Brain microvascular endothelial cell (primary cell): ENCODE measurements at places on chromosomes 5 and 9.

DNA sequence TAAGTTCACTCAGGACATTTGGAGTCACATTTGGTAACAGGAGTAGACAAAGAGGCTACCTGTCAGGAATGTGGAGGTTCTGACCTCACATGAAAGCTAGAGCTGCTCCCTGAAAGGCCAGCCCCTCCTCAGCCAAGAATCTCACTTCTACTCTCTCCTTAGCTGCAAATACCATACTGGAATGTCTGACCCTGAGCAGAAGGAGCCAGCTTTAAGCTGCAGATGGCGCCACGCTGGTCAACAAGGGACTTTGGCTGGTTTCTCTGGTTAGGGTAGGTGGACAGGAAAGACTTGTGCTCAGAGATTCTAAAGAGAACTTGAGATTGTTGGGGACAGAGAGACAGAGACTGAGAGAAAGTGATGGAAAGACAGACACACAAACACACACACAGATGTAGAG lies 21.9 kb downstream of the ASTN2 start:
- DNase-seq: no peak

GRCh38 chr9:83537331-83538171 lies 650 bp downstream of the FRMD3 start:
- DNase-seq: no peak

- no peak for DNase-seq
Observed at GRCh38 chr5:27275345-27275744, 237.0 kb upstream of the CDH9 start.

DNA sequence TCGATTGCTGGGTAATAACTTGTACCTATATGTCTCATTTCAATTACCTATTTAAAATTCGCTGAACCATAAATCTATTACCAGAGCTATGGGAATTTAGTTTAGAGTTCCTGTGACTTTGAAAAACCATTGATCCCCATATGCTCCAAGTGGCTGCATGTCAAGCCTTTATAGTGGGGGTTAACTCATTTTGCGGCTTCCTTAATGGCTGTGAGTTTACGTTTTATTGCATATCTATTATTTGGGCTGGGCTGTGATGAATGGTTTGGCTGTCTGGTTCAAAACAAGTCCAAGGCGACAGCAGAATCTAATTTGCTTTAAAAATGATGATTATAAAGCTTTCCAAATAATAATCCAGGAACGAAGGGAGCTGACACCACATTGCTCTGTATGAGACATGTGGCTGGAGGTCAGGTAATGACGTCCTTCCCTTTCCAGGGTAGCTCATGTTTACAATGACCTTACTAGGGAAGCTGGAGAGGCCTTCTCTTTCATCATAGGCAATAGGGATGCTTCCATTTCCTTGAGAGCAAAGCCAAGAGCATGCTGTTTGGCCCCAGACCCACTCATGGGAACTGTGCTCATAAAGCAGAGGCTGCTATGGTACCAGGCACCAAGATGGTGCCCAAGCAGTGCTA lies 258.3 kb downstream of the HSPA4 start:
- DNase-seq: no peak

GRCh38 chr5:69335341-69335935 lies 2.8 kb upstream of the CCDC125 start:
- no peak for DNase-seq

- no peak for DNase-seq
Observed at GRCh38 chr9:93813221-93814076, 141.7 kb downstream of the BARX1 start.

DNA sequence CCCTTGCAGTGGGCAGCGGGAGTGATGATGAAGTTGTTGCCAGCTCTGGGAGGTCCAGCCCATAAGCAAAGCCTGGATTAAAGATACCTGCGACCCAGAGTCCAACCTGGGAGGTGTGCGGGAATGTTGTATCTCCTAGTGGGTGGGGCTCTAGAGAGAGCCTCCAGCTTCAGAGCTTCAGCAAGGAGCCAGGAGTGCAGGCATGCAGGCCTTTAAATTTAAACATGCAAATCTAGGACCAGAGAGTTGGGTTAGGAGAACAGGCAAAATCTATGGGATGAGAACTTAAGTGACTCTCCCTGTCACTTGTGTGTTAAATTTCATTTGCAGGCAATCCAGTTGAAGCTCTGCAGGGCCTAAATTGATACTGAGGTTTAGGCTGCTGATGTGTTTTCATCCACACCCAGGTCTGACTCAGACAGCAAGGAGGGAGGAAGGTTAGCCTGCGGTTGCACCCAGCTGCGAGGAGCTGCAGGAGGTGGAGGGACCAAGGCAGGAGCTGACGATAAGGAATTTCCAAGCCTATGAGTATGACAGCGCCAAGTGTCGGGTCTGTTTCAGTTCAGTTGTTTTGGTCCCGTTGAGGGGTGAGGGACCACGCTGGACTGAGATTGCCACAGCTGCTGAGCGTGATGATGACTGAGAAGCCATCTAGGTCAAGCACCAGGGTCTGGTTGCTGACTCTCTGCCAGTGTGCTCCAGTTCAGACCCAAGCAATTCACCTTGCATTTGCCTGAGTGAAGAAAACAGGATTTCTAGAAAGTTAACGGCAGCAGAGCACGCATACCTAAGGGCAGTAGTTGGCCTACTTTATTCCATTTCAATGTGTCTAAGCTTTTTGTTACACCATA lies 243.0 kb downstream of the ICE1 start:
- peak; percentile 2 for DNase-seq

- DNase-seq: no peak
Observed at GRCh38 chr9:95754533-95755420, 120.7 kb upstream of the ERCC6L2 start.

GRCh38 chr5:31663519-31663918 lies 24.6 kb downstream of the PDZD2 start:
- DNase-seq: peak; percentile 3

DNA sequence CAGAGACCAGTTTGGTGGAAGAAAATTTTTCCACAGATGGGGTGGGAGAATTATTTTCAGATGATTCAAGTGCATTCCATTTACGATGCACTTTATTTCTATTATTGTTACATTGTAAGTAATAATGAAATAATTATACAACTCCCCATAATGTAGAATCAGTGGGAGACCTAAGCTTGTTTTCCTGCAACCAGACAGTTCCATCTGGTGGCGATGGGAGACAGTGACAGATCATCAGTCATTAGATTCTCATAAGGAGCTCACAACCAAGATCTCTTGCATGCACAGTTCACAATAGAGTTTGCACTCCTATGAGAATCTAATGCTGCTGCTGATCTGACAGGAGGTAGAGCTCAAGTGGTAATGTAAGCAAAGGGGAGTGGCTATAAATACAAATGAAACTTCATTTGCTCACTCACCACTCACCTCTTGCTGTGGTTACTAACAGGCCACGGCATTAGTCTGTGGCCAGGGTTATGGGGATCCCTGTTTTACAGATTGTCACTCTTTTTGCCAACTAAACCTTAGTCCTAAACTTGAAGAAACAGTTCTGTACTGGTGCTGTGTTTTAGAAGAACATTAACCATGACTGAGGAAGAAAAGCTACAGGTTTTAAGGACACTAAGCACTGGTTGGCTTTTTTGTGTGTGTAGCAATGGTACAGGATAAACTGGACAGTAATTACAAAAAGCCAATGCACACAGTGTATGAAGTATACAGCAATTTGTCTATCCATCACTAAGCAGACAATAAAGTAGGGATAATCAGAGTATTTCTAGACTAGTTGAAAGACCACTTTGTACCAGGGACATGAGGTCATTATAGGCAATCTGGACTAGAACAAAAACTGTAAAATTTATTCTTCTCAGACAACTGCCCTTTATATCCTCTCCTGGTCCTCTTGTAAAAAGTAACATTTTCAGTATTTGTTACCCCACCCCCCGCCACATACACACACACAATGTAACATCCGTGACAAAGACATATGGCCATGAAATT lies 9.9 kb downstream of the TMEM232 start:
- DNase-seq: no peak

- DNase-seq: peak; percentile 62
Observed at GRCh38 chr5:6732634-6733410, 19.6 kb downstream of the TENT4A start.

DNA sequence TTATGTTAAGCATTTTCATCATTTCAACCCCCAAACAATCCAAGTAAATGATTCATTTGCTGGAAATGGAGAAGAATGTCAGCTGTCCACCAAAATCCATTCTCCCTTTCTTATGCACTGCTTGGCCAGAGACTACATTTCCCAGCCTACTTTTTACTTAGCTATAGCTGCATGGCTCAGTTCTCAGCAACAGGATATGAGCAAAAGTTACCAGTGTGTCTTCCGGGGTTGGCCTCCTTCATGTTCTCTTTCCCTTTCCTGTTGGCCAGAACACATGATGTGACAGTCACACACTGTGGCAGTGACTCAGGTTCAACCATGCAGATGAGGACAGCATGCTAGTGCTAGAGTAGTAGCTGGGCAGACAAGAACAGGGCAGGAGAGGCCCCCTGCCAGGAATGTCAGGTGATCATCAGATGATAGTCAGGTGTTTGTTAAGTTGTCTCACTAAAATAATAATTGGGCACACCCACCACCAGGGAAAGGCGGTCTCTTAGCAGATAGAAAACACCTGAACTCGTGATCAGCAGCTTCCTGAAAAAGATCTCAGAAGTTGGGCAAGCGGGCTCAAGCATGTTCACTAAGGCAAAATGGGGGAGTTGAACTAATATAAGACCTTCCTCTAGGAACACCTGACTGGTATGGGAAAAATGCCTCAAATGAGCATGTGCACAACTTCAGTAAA lies 12.2 kb downstream of the GPR150 start:
- DNase-seq: peak; percentile 90

DNA sequence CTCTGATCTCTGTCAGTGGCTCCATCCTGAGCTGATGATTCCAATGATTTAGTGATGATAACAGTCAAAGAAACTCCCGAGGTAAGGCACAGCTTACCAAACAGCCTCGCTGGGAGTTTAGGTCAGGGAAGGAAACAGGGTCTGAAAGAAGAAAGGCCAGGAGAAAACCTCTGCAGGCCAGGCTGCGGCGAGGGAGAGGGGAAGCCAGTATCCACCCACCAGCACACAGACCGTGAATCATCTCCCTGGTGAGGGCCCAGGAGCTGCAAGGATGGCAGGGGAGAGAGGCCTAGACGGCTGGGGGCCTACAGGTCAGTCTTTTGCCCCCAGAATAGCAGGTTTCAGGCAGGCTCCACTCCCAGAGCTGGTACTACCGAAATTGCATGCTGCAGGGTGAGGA lies 590.5 kb downstream of the CCDC171 start:
- DNase-seq: peak; percentile 25

- peak; percentile 94 for DNase-seq
Observed at GRCh38 chr9:70609542-70610286, 195.3 kb upstream of the KLF9 start.

DNA sequence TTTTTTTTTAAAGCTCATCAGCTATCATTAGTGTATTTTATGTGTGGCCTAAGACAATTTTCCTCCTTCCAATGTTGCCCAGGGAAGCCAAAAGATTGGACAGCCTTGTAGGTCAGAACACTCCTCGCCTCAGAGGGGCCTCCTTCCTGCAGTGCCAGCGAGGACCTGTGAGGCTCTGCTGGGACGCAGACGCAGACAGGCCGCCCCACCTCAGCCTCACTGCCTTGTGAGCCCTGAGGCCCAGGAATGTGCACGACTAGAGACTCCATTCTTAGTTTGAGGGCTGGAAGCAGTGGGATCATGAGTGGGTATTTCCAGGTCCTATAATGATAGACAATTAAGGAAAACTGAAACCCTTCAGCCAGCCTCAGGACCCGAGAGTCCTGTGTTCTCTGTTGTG lies 85.4 kb downstream of the PJA2 start:
- no peak for DNase-seq

DNA sequence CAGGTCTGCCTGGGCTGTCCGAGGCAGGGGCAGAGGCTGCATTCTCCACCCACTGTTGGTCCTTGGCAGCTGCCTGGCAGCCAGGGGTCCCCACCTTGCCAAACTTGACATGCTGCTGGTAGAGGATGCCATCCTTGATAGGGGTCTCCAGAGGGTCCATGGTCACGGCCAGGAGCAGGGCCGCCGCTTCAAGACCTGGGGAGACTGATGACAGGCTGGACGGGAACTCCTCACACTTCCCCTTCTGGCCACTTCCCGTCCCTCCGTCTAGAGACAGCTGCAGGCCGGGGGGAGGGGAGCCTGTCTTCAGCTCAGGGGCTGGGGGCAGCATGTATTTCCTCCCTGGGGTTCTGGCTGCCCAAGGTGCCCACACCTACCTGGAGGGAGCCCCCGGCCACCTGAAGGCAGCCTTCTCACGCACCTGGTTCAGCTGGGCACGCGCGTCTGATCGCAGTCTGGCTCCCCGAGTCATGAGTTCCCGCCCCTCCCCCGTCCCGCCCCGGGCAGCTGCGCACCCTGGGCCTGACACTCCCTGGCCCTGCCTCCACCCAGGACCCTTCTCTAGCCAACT lies at the start of gene DOK3:
TSS of gene DOK3 (minus strand) at position 446 of the 571 bp plus-strand sequence. CDS start at position 160, 286 bp downstream.
- DNase-seq: no peak

- no peak for DNase-seq
Observed at GRCh38 chr5:140631831-140632365, 1.1 kb downstream of the CD14 start.

DNA sequence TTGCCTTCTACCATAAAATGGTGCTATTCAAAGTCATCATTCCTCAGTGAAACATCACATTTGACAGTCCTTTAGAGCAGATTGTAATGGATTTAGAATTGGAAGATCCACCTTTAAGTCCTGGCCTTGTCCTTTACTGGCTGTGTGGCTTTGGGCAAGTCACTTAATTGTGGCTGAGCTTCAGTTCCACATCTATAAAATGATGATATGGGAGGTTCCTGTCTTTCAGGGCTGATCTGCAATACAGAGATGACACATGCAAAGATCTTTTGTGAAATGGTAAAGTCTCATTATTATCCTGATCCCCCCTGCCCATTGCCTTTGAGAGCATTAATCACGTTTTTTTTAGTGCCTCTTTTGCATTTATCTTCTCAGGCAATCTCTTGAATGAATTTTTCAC lies 58.2 kb downstream of the ZFAND5 start:
- no peak for DNase-seq

DNA sequence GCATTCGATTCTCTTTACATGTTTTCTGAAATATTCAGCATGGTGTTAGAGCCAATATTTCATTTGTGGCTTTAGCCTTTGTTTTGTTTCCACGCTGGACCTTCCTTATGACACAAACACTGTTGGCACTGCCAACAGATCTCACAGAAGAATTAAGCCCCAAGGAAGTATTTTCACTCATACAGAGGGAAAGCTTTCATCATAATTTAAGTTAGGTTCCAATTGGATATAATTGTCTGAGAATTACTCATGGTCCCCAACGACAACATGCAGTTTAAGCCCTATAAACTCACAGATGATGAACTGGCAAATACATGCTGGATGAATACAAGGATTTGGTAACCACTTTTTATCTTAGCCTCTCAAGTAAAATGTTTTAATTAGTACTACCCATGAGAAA lies 259.5 kb downstream of the EBF1 start:
- DNase-seq: no peak

DNA sequence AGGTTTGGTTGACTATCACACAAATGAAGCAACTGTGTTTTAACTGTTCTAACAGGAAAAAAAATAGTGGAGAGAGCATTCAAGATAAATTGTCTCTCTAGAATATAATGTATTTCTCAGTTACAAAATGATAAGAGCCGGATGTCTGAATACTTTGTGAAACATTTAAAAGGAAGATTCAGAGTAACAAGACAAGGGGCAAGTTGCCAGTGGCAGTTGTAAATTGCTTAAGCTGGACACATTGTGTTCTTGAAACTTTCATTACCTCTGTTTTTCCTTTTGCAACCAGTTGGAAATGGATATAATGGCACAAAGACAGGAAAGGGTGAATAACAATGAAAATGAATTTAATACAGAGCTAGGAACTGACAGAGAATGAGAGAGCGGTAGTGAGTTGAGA lies 15.2 kb upstream of the TBCA start:
- DNase-seq: no peak

- no peak for DNase-seq
Observed at GRCh38 chr9:109442716-109443115, 55.4 kb downstream of the PTPN3 start.
